ENCODE measurements at places on chromosomes 11 and 22. TPM values are rescaled to one million over a fixed set of nuclear protein-coding genes. Genes with fewer than 3 reads are reported as not detected.

DNA sequence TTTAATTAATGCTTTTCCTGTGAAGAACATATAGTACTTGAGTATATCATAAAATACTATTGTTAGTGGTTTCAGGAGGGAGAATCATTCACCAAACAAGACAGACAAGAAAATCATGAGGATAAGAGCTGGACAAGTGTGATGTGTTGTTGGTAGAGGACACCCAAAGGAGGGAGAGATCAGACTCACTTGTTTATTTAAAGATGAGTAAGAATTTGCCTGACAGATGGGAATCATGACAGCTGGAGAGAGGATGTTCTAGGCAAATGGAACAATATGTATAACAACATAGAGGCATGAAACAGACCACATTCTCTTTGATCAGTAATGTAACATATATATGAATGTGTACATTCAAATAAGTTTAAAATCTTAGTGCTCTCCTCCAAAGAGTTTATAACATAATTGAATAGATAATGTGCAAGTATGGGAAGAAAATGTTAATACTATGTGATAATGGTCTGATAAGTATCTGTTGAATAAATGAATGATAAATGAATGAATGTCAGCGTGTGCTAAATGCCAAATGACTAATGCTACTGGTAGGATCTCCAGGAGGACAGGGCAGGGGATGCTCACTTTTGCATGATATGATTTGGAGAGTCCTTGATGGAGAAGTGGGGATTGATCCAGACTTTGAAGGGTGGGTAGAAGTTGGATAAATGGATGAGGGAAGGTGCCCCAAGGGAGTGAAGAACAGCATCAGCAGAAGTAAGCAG, 228.9 kb upstream of the SORL1-AS1 start:
- no peaks in the 10 kb centered on the region for H3K27me3 ChIP-seq
- no peak overlapping the region for H3K27ac ChIP-seq
- no peaks in the 10 kb centered on the region for H3K4me1 ChIP-seq
- H3K4me3 ChIP-seq = no peak overlapping the region

- no peak for DNase-seq
- H3K4me1 ChIP-seq = no peaks in the 10 kb centered on the region
- no peak overlapping the region for H3K27ac ChIP-seq
- H3K4me3 ChIP-seq = no peak overlapping the region
- no peaks in the 10 kb centered on the region for H3K36me3 ChIP-seq
- H3K27me3 ChIP-seq = peaks cover 4% of the 10 kb centered on the region
Measured at GRCh38 chr22:36671404-36671803, 32.1 kb downstream of the CACNG2 start.

- no peak for DNase-seq
- H3K27me3 ChIP-seq = no peaks in the 10 kb centered on the region
- no peak overlapping the region for H3K27ac ChIP-seq
- H3K36me3 ChIP-seq = no peaks in the 10 kb centered on the region
- H3K4me1 ChIP-seq = no peaks in the 10 kb centered on the region
Measured at GRCh38 chr11:98531576-98531975, 489.2 kb upstream of the CNTN5 start.

DNA sequence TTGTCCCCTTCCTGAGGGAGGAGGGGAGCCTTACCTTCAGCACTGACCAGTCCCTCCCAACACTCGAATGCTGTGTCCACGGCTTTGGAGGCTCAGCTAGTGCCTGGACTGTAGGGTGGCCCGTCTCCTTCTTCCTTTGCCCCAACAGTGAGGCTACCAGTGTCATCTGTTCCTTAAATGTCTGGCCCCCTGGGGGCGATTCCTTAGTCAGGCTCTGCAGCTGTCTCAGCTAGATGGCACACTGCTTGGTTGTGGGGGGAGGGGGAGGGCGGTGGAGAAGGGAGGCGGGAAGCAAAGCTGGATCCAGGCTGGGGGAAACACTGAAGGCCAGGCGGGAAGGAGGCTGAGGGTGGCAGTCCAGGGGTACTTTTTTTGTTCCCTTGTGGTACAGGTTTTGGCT, at the start of gene IGSF22:
TSS of gene IGSF22 (minus strand) at position 149 of the 400 bp plus-strand sequence. CDS start 1,952 bp downstream, outside the sequence.
- no peak within 1 kb of the TSS for H3K27ac ChIP-seq
- peaks cover 7% of the 10 kb centered on the region for H3K4me1 ChIP-seq
- no peak for DNase-seq
- H3K36me3 ChIP-seq = no peaks in the 10 kb centered on the region
- no peaks in the 10 kb centered on the region for H3K27me3 ChIP-seq

DNA sequence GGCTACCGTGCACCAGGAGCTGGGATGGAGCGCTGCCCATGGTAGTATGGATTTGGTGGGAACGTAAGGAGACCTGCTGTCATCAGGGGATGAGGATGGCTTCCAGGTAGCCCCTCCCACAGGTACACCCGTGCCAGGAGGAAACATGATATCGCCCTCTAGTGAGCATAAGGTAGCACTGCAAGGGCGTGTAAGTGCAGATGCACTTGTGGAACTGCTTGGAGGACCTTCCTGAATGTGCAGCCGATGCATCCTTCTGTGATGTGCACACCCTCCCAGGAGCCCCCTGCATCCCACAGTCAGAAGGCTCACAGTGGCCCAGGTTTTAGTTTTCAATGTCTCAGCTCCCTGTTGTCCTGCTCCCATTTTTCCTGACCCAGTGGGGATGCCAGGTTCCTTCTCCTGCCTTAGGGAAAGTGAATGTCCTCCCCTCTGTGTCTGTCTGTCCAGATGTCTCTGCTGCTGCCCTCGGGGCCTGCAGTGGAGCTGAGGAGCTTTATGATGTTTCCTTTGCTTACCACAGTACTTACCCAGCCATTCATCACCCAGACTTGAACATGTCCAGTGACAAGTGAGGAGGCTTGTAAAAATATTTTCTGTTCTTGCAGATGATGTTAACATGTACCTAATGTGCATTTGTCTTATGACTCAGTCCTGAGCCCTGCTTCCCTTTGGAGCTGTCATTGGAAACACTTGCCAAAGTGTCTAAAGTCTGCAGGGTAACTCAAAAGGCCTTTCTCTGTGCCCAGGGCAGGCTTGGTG, 49.2 kb downstream of the DBX1 start:
- peaks cover 38% of the 10 kb centered on the region for H3K4me1 ChIP-seq
- no peak overlapping the region for H3K4me3 ChIP-seq
- DNase-seq = peak; percentile 61
- H3K36me3 ChIP-seq = no peaks in the 10 kb centered on the region

CCDC90B gene
- total RNA-seq = 45.8 TPM

DNA sequence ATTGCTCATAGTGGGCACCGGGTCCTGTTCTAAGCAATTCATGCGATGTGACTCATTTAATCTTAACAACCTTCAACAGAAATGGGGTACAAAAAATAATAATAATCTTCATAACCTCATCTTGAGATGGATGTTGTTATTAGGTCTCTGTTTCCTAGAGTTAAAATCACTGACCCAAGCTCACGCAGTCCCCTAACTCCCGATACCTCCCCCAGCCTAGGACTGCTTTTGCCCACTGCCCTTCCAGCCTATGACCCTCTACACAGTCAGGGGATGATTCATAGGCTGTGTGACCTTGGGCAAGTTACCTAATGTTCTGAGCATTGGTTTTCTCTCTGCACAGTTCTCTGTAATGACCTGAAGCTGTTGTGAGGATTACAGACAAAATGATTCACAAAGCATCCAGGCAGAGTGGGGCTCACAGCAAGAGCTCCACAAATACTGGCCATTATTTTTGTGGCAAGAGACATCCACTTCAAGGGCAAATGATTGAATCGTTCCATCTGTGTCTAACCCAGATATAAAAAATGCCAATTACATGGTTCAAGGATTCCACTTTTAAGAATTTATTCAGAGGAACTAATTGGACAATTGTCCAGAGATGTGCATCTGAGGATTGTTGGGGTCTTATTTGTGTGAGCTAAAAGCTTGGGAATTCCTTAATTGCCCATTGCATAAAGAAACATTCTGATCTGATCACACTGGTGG, 20.0 kb downstream of the MTFP1 start:
- no peaks in the 10 kb centered on the region for H3K4me1 ChIP-seq
- H3K4me3 ChIP-seq = no peak overlapping the region
- H3K27me3 ChIP-seq = no peaks in the 10 kb centered on the region
- no peak overlapping the region for H3K27ac ChIP-seq
- H3K36me3 ChIP-seq = no peaks in the 10 kb centered on the region

DNA sequence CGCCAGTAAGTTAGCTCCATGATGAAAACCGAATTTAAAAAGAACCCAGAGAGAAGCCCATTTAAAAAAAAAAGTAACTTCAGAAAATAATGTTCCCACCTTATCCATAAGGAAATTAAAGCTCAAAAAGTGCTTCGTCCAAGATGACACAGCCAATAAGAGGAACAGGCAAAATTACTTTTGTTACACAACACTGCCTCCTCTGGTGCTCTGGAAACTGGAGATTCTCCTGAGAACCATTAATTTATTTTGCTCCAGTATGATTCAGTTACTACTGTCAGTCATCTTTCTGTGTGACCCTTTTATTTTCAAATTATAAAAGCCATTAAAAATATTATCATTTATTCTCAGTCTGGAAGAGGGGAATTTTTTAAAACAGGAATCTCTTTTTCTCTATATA, 2.0 kb downstream of the IFT27 start:
- peak; percentile 23 for DNase-seq
- peaks cover 13% of the 10 kb centered on the region for H3K4me1 ChIP-seq
- H3K27me3 ChIP-seq = no peaks in the 10 kb centered on the region
- H3K27ac ChIP-seq = no peak overlapping the region

- peaks cover 21% of the 10 kb centered on the region for H3K4me1 ChIP-seq
- H3K4me3 ChIP-seq = no peak overlapping the region
- H3K27me3 ChIP-seq = no peaks in the 10 kb centered on the region
- no peak for DNase-seq
- H3K27ac ChIP-seq = no peak overlapping the region
Measured at GRCh38 chr11:117278347-117278746, 12.8 kb upstream of the BACE1-AS start.

DNA sequence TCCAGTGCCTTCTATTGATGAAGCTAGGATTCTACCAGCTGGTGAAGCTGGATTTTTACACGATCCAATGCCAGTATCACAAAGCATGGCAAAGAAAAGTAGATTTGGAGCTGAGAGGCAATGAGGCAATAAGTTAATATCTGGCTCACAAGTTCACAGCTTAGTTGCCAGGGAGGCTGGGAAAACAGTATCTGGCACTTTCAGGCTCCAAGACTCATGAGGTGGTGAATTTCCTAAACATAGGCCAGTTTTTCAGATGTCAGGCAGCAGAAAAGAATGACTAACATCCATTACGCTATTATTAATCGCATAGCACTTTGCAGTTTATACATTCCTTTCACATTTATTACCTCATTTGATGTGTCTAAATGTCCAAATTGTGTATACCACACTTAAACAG, 122.7 kb downstream of the GRIA4 start:
- no peaks in the 10 kb centered on the region for H3K4me1 ChIP-seq
- H3K27me3 ChIP-seq = no peaks in the 10 kb centered on the region
- no peak overlapping the region for H3K27ac ChIP-seq
- no peak overlapping the region for H3K4me3 ChIP-seq
- no peaks in the 10 kb centered on the region for H3K36me3 ChIP-seq
- DNase-seq = no peak

DNA sequence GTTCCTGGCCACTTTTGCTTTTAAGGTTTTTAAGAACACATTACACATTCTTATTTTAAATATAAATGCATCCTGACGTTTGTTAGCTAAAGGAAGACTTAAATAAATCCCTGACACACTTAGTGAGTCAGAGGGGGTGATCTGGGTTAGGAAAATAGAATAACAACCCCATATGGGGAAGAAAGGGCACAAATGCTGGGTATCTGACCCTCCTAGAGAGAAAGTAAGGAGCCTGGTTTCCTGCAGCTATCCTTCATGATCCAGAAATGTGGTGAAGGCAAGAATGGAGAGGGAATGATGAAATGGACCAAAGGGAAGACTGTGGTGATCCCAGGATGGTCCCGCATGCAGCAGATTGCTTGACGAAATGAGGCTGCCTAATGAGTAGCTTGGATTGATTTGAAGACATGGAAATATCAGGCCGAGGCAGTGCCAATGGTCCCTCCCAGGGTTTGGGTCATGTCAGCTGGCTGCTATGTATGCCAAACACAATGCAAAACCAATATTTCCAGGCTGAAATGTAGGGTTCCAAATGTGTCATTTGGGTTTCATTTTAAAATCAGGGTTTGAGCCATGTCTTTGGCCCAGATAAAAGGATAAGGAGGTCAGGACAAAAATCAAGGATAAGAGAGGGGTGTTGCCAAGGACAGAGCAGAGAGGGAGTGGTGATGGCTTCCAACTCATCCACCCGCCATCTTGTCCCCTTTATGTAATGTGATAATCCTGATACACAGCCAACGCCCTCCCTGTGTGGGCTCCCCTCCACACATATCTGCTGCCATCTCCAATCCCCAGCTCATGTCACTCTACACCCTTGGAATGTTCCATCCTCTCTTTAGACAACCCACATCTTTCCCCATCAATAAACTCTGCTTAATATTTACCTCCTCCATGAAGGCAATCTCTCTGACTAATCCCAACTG, 135.1 kb upstream of the PITPNB start:
- DNase-seq = peak; percentile 44
- peaks cover 18% of the 10 kb centered on the region for H3K4me1 ChIP-seq
- no peak overlapping the region for H3K27ac ChIP-seq
- no peaks in the 10 kb centered on the region for H3K27me3 ChIP-seq

GRCh38 chr11:101706541-101706940, 122.7 kb upstream of the TRPC6 start:
- H3K36me3 ChIP-seq = no peaks in the 10 kb centered on the region
- H3K4me3 ChIP-seq = no peak overlapping the region
- no peaks in the 10 kb centered on the region for H3K4me1 ChIP-seq
- DNase-seq = no peak

SLC6A5 gene
- not detected for total RNA-seq

GRCh38 chr11:62337303-62338181, at the start of gene ASRGL1:
Gene ASRGL1 (plus strand): TSS chr11:62337448. CDS start chr11:62337978, 530 bp downstream.
- peaks cover 19% of the 10 kb centered on the region for H3K27me3 ChIP-seq
- DNase-seq = peak; percentile 77
- H3K4me1 ChIP-seq = peaks cover 28% of the 10 kb centered on the region
- H3K36me3 ChIP-seq = no peaks in the 10 kb centered on the region

DNA sequence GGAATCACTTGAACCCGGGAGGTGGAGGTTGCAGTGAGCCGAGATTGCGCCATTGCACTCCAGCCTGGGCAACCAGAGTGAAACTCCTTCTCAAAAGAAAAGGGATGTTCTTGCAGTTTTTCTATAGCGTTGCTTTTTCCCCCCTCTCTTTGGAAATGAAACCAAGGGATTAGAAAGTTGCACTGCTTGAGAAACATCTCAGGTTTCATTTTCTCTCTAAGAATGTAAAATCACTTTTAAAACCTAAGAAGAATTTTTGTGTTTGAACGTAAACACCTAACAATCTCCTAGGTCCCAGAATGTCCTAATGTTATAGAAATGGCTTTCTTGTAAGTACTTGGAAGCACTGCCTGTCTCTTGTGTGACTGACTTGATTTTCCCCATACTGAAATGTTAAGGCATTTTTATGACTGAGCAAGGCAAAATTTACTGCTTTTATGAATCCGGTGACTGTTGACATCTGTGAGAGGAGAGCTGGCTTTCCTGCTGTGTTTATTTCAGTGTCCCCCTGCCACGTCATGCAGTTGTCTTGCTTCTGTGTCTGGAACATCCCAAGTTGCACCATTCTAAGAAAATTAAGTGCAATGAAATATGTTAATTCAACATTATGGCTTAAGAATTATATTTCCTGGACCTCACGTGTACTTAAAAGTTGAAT, 37.7 kb downstream of the NF2 start:
- H3K36me3 ChIP-seq = peaks cover 21% of the 10 kb centered on the region
- DNase-seq = peak; percentile 27
- H3K27ac ChIP-seq = no peak overlapping the region

CEND1 gene
- 0.40 TPM for total RNA-seq

GRCh38 chr11:72135891-72136683, 562 bp downstream of the FOLR3 start:
- H3K4me1 ChIP-seq = no peaks in the 10 kb centered on the region
- no peak overlapping the region for H3K4me3 ChIP-seq
- H3K36me3 ChIP-seq = no peaks in the 10 kb centered on the region

ANGPTL5 gene
- not detected for total RNA-seq

All from endothelial cell of umbilical vein (primary cell).